ENCODE measurements at places on chromosomes 1 and 21. TPM values are rescaled to one million over a fixed set of nuclear protein-coding genes. Genes with fewer than 3 reads are reported as not detected.

Gene LHX8
- 1.3 TPM for total RNA-seq

Gene RBM11
- total RNA-seq = 0.68 TPM

Gene ASCL5
- total RNA-seq = not detected

Gene TLCD4
- total RNA-seq = 1.2 TPM

Gene RAP1A
- total RNA-seq = 18.7 TPM

Gene E2F2
- total RNA-seq = 9.4 TPM

Gene ZNF496
- total RNA-seq = 60.7 TPM

Gene CD247
- 1.4 TPM for total RNA-seq

Gene ARMH1
- total RNA-seq = not detected

Gene ZFYVE9
- total RNA-seq = 17.7 TPM

Gene SAMD11
- 7.6 TPM for total RNA-seq

Gene WNT9A
- 0.83 TPM for total RNA-seq

All from A375 (cell line).